ENCODE measurements at places on chromosomes 2 and 18.

- DNase-seq: no peak
Measured at GRCh38 chr2:209368914-209369313, 54.9 kb upstream of the MAP2 start.

DNA sequence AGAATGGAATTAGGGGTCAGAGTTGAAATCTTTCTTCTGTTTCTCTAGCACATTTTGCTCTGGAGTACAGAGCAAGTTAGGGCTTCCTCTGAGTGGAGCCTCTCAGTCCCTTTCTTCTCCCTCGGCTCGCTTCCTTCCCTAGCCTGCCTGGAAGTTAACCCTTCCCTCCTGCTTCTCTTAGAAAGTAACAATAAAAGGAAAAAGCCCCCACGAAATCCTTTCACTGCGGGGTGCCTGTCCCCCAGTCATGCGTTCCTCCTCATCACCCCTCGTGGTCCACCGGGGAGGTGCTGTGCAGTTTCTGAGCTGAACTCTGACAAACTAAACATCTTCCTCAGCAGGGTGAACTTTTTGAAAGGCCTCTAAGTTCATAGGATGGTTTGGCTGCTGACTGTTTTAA lies 2.0 kb downstream of the IGFBP2 start:
- peak; percentile 33 for DNase-seq

- peak; percentile 1 for DNase-seq
Measured at GRCh38 chr2:23420091-23420839, 35.3 kb downstream of the KLHL29 start.

DNA sequence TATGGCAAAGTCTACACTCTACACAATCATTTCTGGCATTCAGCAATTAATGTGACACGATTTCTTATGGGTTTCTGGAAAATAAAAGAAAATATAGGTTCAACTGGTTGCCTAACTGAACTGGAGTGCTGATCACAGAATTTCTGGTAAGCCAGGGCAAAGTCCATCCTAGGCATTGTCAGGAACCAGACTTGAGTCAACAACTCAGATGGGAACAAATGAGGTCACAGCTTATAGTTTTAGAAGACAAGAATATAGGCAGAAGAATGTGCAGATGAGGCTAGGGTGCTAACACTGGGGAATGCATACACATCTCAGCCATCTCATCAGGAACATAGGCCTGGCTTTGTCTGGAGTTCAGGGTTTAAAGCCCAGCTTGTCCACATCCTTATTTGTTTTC lies 317.2 kb upstream of the ID2 start:
- DNase-seq: no peak

DNA sequence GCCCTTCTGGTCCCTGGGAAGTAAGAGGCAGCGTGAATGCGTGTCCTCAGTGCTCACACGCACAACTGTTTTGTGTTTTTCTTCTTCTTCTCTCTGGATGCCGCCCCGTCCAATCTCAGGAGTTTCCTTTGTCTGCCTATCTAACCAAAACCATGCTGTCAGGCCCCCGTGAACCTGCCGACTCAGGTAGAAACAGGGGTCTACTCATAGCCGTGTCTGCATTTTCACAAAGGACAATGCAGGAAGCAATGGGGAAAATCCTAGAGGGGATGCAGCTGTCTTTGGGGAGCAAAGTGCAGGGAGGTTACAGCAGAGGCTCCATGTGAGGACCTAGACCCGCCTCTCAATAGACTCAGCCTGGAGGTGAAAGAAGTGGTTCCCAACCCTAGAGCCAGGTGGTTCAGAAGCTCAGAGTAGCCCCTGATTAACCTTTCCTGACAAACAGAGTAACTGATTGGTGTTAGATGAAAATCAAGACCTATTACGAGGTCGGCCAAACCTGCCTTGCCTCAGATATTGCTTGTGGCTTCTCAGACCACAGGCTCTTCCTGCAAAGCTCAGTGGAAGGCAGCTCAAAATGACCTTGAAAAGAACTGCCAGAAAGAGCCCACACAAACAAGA lies 49.3 kb downstream of the CD226 start:
- no peak for DNase-seq
